ENCODE measurements at places on chromosomes 16 and 17.

- no peak for DNase-seq
Measured at GRCh38 chr17:66076546-66077190, 115.3 kb downstream of the CEP112 start.

DNA sequence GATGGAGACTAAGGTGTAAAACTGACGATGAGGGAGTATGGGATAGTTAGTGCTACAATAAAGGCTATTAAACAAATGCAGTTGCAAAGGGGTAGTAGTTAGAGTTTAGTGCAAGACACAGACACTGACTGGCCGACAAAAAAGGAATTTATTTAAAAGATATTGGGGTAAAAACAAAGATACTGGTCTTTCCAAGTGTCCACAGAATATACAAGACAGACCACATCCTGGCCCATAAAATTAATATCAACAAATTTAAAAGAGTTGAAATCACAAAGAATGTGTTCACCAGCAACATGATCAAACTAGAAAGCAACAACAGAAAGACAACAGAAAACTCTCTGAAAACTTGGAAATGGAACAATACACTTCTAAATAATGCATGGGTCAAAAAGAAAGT lies 54.7 kb downstream of the CFDP1 start:
- DNase-seq = no peak

- DNase-seq = no peak
Measured at GRCh38 chr17:69058165-69058564, 2.6 kb downstream of the ABCA9 start.

DNA sequence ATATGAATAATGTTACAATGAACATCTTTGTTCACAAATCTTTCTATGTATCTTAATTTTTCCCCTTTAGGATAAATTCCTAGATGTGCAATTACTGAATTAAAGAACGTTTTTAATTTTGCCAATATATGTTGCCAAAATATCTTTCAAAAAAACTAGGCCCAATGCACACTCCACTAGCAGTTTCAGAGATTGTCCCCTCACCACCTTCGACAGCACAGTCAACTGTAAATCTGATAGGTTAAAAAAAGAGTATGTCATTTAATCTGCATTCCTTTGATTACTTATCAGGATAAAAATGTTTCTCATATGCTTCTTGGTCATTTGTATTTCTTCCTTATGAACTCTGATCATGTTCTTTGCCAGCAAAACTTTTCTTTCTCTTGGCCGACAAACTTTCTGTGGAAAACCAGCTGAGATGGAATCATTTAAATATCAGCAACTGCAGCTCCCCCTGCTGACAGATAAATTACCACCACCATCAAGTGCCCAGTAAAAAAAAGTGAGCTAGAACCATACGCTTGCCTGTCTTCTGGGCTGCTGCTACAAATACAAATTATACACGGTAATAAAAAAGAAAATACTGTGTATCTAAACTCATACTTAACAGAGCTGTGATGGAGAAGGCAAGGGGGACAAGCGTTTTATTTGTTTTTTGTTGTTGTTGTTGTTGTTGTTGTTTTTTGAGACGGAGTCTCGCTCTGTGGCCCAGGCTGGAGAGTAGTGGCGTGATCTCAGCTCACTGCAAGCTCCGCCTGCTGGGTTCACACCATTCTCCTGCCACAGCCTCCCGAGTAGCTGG lies 19.6 kb upstream of the KANSL1 start:
- DNase-seq = peak; percentile 91

DNA sequence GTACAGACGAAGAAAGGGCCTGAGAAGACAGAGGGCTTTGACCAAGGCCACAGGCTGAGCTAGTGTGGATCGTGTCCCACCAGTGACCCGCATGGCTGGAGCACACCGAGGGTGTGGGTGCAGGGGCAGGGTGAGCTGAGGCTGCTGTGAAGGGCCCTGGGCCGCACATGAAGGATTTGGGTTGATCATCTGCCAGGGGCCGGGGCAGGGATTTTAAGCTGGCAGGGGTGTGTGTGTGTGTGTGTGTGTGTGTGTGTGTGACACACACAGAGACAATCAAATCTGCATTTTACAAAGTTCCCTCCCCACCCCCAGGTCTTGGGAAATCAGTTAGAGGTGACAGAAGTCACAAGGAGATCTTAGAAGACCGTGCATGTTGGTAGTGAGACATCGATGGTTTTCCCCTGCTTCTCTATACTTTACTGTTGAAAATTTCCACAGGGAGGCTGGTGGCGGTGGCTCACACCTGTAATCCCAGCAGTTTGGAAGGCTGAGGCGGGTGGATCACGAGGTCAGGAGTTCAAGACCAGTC lies 65.2 kb downstream of the SRCIN1 start:
- no peak for DNase-seq

DNA sequence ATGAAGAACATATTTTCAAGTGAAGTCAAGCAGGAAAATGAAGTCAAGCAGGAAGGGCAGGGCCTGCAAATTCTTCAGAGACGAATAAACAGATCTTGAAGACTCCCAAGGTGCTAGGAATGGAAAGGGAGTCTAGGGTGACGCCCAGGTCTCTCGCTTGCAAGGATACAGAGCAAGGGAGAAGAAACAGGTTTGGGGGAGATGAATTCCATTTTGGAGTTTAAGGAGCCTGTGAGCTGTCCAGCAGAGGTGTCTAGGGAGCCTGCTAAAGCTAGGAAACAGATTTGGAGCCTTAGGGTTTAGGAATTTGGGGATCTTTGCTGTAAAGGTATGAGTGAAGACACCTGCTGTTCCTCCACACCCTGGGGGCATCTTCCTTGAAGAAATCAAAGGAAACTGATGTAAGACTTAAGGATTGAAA lies 2.0 kb upstream of the UNKL start:
- DNase-seq = no peak

DNA sequence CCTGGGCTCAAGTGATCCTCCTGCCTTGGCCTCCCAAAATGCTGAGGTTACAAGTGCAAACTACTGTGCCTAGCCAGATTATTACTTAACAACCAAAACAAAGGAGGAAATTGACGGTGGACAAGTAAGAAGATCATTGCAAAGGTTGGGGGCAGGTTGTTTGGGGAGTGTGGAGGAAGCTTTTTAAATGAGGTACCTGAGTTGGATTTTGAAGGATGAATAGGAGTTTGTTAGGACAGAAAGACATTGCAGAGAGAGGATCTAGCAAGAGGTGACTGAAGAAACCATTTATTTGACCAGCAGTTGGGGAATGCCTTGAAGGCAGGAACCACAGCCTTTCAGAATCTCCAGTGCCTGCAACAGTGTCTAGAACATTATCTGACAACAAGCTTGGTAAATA lies 51.3 kb downstream of the ABCC1 start:
- no peak for DNase-seq

DNA sequence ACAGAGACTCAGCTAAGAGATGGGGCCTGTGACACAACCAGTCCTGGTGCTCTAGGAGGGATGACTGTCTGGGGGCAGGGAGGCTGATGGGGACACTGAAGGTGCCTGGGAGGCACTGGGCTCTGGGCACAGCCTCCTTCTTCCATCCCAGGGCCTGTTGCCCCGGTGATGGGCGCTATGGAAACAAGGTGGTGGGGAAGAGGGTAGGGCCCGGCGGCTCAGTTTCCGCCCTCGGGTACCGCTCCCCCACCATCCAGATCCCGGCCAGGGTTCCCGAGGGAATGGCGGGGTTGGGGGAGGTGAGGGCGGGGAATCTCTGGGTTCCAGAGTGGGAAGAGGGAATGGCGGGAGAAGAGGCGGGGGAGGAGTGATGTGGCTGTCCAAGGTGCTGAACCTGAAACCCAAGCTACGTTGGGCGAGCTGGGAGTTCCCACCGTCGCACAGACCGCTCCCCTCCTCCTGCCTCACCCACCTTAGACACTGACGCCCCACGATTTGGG lies 981 bp downstream of the KCNH4 start:
- DNase-seq = peak; percentile 41

DNA sequence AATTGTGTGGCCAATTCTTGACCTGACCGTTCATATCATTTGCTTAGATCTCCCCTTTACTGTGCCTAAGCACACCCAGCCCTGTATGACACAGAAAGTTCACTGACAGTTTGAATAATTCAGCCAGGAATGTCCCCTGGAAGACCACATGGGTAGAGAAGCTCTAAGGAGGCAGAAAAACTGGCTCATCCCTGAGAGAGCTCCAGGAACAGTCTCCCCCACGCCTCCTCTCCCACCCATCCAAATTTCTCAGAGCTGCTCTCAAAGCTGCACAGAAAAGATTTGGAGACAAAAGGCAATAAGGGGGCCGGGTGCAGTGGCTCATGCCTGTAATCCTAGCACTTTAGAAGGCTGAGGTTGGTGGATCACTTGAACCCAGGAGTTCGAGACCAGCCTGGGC lies 11.2 kb downstream of the PRAC1 start:
- DNase-seq = no peak

DNA sequence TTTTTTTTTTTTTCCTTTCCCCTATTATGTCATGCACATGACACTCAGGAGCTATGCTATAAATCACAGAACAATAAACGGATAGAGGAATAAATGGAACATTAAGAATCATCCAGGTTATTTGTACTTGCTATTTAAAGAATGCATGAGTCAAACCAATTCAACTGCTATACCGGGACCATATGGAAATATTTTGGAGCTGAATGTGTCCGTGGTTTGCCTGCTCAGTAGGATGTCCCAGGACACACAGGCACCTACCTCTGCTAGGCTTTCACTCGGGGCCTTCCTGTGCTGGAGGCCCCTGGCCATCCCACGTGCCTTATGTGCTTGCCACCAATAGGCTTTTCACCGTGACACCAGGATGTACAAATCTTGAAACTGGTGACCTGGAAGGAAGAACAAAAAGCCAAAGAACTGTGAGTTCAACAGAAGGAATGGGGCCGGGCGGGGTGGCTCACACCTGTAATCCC lies 15.3 kb upstream of the SEC14L1 start:
- peak; percentile 95 for DNase-seq

GRCh38 chr17:489758-490329 lies 137.2 kb upstream of the RPH3AL start:
- peak; percentile 42 for DNase-seq

GRCh38 chr17:60827943-60828342 lies 150.3 kb downstream of the BCAS3 start:
- DNase-seq = no peak

DNA sequence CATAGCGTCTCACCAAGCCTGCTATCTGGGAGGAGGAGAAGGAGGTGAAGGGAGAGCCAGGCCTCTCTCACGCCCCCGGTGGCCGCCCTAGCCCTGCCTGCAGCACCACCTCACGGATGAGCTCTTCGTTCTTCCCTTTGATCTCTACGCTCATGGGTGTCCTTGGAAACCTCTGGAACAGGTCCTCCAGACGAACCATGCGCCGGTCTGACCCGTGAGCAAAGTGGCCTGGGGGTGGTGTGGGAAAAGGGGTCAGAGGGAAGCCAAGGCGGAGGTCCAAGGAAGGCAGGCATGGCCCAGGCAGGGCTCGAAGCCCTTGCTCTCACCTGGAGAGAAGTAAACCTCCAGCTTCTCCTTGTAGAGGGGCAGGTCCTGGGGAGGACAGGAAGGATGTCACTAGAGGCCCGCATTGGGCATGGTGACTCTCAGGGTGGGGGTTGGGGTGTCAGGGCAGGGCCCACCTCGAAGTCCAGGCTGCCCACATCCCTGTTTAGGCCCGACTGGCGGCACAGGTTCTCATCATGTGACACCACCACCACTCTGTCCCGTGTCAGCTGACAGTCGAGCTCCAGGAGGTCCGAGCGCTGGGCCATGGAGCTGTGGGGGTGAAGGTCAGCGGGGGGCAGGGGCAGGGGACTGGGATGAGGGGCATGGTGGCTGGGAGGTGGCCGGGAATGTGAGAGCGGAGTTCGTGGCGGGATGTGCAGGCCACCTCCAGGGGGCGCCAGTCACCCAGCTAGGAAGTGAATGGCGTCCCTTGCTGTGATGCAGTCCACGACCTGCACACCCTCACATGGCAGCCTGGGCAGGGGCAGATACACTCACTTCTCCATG lies 923 bp downstream of the GDPD3 start:
- peak; percentile 74 for DNase-seq

- peak; percentile 51 for DNase-seq
Measured at GRCh38 chr17:76432712-76433336, 20.1 kb downstream of the UBE2O start.

DNA sequence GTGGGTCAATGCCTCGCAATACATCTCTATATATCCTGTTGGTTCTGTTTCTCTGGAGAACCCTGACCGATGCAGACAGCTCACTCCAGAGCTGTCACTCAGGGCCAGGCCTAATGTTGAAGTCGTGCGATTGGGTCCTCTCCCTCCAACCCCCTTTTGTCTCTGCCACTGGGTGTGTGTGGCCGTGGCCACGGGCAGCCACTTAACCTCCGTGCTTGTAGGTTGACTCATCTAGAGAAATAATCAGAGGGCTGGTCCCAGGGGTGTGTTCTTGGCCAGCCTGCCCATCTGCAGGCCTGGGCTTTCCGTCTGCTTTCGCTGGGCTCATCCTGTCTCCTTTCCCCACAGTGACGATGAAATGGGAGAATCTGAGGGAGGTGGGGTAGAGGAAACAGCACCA lies 7.4 kb downstream of the ADAD2 start:
- DNase-seq = peak; percentile 80

- DNase-seq = peak; percentile 57
Measured at GRCh38 chr16:85361441-85362118, 249.3 kb upstream of the CIBAR2 start.

GRCh38 chr16:29767062-29767461 lies 11.0 kb upstream of the ZG16 start:
- no peak for DNase-seq
